ENCODE measurements at places on chromosomes 16 and 17.
A peak's percentile ranks its signal among the peaks of the same experiment; 100 is the strongest.

- no peak for DNase-seq
Observed at GRCh38 chr16:3857189-3858043, 23.1 kb downstream of the CREBBP start.

- DNase-seq, result no peak
Observed at GRCh38 chr17:40338941-40339649, 25.4 kb downstream of the GJD3 start.

- no peak for DNase-seq
Observed at GRCh38 chr17:71600137-71600789, 520.6 kb upstream of the SOX9 start.

DNA sequence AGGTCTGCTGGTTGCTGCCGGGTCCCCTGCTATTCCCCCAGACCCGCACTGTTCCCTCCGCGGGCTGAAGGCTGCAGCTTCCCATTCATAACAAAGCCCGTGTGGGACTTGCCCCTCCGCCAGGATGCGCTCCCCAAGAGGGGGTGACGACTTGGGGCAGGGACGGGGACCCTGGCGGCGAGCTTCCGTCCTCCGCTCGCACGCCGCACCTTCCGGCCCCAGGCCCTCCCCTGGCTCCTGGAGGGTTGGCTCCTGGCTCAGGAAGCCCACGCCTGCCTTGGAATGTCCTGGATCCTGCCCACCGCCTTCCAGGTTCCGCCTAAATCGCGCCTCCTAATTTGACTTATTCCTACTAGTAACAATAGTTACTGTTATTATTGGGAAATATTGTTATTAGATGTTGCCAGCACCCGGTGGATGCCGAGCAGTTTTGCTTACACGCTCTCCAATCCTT lies 1.1 kb upstream of the TFAP4 start:
- peak; percentile 23 for DNase-seq

DNA sequence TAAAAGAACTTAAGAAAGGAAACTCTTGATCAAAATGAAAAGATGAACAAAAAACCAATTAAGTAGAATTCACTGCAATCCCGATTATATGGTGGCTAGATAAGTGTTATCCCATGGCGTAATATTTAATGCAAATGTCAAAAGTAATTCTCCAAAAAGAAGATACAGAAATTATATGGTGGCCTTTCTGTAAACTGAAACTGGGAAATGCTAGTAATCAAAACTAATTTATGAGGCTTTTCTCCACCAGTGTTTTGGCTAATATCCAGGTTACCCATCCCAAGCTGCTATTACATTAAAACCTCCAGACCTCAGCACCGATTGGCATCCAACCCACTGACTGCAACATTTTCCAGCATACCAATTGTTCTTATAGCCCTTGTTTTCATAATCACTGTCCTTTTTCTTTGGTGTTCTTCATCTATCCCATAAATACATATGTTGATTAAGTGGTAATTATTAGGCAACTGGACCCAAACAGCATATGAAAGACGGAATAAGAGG lies 77.2 kb upstream of the TNRC6A start:
- DNase-seq, result no peak

- DNase-seq, result no peak
Observed at GRCh38 chr17:16243801-16244567, 27.0 kb downstream of the PIGL start.

GRCh38 chr16:67959536-67960329 lies 8.7 kb downstream of the SLC12A4 start:
- DNase-seq, result no peak

DNA sequence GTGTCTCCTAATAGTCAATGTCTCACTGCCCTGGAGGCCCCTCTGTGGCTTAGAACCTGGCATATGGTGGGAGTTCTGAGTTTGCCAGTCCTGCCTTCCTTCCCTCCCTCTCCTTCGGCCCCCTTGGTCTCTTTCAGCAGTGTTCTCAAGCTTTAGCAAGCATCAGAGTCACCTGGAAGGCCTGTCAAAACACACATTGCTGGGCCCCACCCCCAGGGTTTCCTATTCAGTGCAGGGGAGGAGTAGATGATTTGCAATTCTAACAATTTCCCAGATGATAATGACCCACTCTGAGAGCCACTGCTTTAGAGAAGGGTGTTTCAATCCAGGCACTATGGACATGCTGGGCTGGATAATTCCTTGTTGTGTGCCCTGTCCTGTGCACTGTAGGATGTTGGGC lies 26.4 kb upstream of the TMEM220 start:
- DNase-seq, result no peak

DNA sequence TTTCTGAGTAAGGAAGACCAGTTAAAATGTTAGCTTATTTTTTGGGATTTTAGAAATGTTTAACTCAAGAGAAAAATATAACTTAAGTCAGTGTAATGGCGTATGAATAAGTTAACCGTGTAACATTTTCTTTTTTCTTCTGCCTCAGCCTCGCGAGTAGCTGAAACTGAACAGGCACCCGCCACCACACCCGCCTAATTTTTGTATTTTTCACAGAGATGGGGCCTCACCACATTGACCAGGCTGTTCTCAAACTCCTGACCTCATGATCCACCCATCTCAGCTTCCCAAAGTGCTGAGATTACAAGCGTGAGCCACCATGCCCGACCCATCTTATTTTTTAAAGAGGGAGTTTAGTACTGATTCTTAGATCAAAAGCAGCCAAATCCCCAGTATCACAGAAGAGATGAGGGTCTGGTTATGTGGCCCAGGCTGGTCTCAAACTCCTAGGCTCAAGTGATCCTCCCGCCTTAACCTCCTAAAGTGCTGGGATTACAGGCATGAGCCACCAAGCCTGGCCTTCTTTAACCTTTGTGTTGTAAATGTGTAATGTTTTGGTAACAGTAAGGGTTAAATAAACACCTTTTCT lies 16.8 kb downstream of the PITPNC1 start:
- DNase-seq, result no peak
